ENCODE measurements at places on chromosomes 4 and X.

- DNase-seq = peak; percentile 83
Observed at GRCh38 chr4:43485196-43485595, 592.7 kb downstream of the GRXCR1 start.

DNA sequence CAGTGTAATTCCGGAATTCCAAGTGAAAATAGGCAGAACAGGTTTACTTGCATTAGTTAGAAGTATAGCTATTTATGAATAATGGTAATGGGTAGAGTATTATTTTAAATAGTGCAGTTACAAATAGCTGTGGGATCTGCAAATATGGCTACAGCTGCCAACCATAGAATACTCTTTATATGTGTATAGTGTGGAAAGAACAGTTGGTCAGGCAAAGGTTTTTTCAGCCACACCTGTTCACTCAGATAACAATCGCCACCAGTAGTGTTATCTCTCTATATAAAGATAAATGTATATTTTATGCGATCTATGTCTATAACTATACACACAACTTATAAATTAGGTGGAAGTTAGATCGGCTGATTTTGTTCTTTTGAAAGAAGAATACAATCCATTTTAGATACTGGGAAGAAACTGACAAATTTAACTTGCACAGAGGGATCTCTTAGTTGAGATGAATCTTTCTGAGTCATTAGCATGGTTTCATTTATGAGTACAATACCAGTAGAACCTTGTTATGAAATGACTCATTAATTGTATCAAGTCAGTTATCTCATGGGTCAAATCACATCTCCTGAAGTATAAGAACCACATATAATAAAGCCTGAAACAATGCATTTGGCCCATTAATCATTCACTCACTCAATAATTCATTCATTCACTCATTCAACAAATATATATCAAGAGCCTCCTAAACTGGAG, 100.9 kb upstream of the NR3C2 start:
- no peak for DNase-seq

- no peak for DNase-seq
Observed at GRCh38 chr4:114495471-114495928, 103.1 kb upstream of the UGT8 start.

GRCh38 chrX:65392284-65392683, 142.3 kb downstream of the LAS1L start:
- no peak for DNase-seq

DNA sequence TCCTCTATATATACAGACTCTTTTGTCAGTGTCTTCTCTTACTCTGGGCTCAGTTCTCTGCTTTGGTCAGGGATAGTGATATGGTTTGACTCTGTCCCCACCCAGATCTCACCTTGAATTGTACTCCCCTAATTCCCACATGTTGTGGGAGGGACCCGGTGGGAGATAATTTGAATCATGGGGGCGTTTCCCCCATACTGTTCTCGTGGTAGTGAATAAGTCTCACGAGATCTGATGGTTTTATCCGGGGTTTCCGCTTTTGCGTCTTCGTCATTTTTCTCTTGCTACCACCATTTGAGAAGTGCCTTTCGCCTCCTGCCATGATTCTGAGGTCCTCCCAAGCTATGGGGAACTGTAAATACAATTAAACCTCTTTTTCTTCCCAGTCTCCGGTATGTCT, 144.4 kb downstream of the GLUD2 start:
- no peak for DNase-seq

GRCh38 chr4:150949342-150949741, 65.7 kb downstream of the LRBA start:
- DNase-seq = no peak

- DNase-seq = no peak
Observed at GRCh38 chr4:150593996-150594395, 12.0 kb downstream of the MAB21L2 start.

- DNase-seq = no peak
Observed at GRCh38 chr4:25927361-25928195, 13.6 kb downstream of the SMIM20 start.

- no peak for DNase-seq
Observed at GRCh38 chrX:50913520-50913919, 3.0 kb downstream of the BMP15 start.

GRCh38 chr4:175166020-175166419, 247.9 kb downstream of the ADAM29 start:
- DNase-seq = no peak

GRCh38 chrX:150465326-150465725, 102.2 kb downstream of the MAMLD1 start:
- no peak for DNase-seq

DNA sequence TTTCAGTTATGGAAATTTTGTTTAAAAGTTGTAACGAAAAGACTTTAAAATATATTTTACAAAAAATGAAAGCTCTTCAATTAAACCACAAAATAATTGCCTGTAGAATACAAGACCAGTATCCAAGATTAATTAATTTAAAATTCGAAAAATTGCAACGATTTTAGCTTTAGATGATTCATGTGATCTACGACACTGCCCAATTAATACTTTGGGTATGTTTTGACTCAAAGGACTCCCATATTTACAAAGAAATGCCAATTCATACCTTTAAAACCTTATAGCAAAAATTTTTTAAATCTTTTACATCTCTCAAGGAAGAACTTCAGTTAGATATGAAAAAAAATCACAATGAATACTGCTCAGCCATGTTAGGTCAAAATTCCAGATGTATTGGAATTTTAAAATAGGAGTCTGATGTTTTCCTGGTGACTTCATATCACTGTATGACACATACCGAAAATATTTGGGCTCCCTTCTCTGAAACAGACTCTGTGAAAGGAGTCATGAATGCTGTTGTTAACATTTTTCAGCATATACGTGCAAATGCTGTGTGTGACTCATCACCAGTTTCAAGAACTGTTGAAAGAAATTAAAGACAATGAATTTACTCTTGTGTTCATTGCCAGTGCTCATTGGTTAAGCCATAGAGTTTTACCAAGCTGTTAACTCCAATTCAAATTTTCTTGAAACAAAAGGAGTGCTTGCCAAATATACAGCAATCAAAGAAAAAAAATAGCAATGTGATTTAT, 13.8 kb upstream of the SMS start:
- DNase-seq = no peak

- DNase-seq = peak; percentile 73
Observed at GRCh38 chr4:1557221-1557597, 126.9 kb downstream of the FAM53A start.

- DNase-seq = no peak
Observed at GRCh38 chrX:19949340-19949739, 41.5 kb downstream of the BCLAF3 start.

DNA sequence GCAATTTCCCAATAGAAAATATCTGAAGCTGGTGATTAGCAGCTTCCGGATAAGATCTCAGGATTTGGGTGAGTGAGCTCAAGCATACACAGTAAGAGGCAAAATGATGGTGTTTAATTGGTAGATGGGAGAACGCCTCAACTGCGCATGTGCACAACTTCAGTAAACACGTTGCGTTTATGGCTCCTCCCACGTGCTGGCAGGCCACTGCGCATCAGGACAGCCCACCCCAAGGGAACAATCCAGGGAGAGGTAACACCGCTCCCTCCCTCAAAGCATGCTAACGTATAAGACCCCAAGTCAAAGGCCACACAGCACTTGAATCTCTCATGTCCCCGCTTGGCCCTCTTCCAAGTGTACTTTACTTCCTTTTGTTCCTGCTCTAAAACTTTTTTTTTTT, 10.3 kb upstream of the CENPU start:
- no peak for DNase-seq
